ENCODE measurements at places on chromosomes 16 and 17.

GRCh38 chr17:60590070-60590469 lies 9.9 kb upstream of the PPM1D start:
- DNase-seq = no peak

DNA sequence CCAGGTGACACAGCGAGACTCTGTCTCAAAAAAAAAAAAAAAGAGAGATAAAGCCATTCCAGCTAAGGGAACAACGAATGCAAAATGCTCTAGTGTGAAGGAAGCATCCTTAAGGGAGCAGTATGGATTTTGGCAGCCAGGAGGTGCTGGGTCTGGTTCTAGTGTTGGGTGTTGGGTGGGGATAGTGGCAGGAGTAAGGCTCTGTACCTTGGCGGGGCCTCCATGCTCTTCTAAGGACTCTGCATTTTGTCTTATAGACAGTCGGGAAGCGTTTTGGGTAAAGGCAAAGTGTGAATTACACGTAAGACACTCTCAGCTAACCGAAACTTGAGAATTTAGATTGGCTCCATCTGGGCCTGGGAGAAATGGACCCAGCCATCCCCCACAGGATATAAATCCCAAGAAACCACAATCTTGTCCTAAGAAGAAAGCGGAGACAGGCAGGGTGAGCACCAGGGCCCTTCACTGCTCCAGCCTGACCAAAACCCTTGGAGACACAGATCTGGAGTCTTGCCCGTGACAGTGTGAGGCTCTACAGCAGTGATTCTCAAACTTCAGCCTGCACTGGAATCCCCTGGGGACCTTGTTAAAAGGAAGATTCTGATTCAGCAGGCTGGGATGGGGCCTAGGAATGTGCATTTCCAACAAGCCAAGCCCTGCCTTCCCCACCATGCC lies 33.1 kb upstream of the PHB1 start:
- DNase-seq = no peak

DNA sequence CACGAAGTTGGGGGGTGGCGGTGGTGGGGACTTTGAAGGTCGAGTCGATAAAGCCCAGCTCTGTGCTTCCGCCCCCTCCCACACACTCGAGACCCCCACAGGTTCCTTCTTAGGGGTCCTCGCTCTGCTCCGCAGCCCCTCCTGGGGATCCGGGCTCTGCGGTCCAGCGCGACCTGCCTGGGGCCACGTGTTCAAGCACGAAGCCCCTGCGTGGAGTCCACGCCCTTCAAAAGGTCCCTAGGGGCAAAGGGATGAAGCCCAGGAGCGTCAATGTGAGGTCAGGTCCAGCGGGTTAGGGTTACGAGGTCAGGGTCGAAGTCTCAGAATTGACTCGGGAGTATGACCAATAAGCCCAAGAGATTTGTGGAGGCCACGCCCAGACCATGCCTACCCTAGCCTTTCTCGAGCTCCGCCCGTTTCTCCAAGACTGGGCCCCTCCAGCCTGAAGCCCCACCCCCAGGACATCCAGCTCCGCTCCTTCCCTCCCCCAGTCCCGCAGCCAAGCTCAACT lies 786 bp upstream of the CACNA1G start:
- no peak for DNase-seq

GRCh38 chr16:69611103-69611640 lies 45.4 kb downstream of the NFAT5 start:
- no peak for DNase-seq

DNA sequence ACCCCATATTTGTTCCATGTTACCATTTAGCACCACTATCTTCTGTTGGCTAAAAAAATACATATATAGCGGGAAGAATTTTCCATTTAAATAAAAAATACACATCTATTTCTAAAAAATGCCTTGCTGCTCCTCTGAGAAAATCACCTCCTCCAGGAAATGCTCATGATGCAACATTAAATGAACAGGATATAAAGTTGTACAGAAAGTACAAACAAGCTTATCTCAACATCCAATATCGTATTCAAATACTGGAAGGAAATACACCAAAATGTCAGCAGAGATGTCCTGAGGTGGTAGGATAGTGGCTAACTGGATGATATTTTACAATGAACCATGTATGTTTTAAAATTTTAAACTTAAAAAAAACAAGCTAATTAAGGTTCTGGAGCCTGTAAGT lies 21.3 kb downstream of the GNA13 start:
- DNase-seq = no peak

- no peak for DNase-seq
These were observed 426.6 kb upstream of the CDH11 start for GRCh38 chr16:65548470-65548869.

GRCh38 chr16:12317121-12317810 lies 340.7 kb downstream of the SNX29 start:
- DNase-seq = no peak

DNA sequence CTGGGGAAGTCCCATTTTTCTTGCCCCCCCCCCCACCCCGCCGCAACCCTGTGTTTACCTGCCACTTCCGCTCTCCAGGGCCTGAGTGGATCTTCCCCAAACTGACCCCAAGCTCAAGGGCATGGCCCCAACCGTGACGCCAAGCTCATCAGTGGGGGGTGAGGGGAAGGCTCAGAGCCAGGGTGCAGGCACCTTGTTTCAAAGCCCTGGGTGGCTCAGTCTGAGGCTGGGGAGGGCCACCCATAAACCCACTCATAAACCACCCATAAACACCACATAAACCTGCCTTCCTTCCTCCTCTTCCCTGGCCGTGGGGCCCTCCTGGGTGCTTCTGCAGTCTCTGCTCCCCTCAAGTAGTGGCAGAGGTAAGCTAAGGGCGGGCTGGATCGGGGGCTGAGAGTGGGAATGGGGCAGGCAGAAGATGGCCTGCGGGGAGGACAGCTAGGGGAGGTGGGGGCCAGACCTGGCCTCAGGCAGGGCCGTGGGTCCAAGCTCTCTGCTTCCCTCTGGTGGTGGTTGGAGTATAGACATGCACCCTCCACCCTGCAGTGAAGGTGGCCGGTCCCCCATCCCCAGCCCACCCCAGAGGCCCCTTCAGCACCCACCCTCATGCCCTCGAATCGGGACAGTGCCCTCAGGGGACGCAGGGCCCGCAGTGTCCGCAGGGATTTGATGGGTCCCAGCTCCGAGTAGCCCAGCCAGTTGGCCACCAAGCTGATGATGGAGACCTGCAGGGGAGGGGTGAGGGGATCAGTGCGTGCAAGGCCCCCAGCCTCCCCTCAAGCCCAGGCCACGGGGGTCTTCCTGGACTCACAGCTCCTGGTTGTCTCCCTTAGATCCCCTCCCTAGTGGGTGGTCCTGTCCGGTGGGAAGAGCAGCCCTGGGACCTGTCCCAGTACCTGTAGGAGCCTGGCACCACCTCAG lies 14.6 kb upstream of the CD79B start:
- peak; percentile 33 for DNase-seq

DNA sequence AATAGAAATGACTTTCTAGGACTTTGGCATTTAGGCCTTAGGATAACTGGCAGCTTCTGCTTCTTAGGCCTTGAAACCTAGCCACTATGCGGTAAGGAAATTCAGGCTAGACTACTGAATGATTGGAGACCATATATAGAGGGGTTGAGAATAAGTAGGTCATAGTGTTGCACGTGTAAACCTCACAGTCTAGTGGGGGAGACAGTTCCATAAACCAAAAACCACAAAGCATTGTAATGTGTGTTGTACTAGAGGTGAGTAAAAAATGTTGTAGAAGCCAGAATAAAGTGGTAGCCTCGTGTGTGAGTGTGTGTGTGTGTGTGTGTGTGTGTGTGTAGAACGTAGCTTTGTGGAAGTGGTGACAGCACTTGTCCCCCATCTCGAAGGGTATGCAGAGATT lies 188.5 kb downstream of the MAP2K6 start:
- no peak for DNase-seq

- peak; percentile 97 for DNase-seq
These were observed 2.7 kb downstream of the CETP start for GRCh38 chr16:56964243-56965148.

DNA sequence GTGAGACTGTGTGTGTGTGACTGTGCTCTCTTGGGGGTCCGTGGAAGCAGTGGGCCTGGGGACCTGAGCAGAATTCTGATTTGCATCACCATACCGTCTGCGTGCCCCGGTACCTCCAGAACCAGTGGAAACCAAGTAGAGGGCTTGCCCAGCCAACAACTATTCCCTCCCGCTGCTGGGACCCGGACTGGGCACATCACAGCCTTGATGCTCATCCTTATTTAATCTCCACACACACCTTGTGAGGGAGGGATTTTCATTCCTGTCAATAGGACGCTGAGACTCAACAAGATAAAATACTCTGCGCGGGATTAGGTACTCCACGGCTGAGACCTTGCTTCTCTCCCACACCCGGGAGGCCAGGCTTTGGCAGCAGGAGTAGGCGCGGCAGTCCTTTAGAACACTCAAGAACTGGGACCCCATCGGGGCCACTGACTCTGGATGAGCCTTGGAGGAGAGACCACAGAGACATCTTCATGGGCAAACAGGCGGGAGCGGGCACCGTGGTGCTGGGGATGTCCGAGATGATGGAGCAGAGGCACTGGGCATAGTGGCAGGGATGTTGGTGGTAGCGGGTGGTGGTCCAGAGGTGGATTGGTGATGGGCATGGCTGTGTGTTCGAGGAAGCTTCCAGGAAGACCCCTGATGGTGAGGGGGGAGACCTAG lies 208.0 kb downstream of the NTN1 start:
- DNase-seq = no peak

DNA sequence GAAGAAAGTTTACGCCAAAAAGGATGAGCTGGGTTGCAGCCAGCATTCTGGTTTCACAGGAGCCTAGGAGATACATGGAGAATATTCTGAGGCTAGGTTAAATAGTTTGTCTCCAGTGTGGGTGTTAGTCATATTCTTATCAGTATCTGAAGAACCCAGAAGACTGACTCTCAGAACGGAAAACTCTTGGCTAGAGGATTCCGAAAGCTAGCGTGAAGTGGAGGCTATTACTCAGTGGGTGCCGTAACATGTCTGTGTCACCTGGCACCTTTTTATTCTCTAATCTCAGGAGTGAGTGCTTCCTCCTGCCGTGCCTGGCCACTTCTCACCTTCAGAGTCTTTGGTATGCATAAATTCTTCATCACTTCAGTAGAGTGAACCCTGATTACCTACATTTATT lies 199.5 kb downstream of the WWOX start:
- no peak for DNase-seq

GRCh38 chr16:66703406-66704215 lies 7.1 kb upstream of the CMTM4 start:
- no peak for DNase-seq

GRCh38 chr17:33390479-33391176 lies 97.5 kb upstream of the ASIC2 start:
- DNase-seq = no peak

GRCh38 chr17:68238164-68238870 lies 9.5 kb upstream of the AMZ2 start:
- no peak for DNase-seq

GRCh38 chr17:43142153-43142552 lies 17.0 kb upstream of the BRCA1 start:
- no peak for DNase-seq

GRCh38 chr17:74565126-74565525 lies 2.2 kb downstream of the CD300H start:
- DNase-seq = no peak

DNA sequence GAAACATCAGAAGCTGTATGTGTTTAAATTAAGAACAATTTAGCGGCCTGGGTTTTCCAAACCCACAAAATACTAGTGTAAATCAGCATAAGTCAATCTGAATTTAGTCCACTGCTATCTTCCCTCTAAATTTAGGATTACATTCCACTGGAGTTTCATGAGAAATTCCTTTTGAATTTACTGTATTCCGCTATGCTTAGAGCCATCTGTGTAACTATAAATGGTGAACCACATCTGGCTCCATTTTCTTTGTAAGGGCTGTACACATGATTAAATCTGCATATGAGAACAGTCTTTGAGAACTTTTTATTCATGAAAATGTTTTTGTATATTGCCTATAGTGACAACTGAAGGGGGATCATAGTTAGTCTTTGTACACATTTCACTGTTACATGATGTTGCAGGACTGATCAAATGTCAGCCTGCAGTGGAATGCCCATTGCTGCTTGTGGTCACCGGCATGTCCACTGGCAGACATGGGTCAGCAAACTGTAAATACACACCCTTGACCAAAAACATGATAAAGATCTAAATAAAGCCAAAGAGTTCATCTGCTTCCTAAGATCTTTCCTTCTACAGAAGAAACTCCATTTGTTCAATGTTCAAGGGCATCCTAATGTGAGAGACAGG lies 36.8 kb downstream of the RPGRIP1L start:
- DNase-seq = no peak

DNA sequence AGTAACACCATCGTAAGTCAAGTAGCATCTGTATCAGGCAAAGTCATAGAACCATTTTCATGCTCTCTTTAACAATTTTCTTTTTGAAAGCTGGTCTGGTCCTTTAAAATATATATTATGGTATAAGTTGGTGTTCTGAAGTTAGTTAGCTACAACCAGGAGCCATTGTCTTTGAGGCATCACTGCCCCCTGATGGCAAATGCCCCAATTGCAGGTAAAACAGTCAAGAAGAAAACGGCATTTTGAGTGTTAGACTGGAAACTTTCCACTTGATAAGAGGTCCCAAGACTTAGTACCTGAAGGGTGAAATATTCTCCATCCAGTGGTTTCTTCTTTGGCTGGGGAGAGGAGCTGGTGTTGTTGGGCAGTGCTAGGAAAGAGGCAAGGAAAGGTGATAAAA lies 14.1 kb downstream of the TP53 start:
- DNase-seq = no peak

- no peak for DNase-seq
These were observed 27.6 kb downstream of the PRKAR1A start for GRCh38 chr17:68539548-68540467.

DNA sequence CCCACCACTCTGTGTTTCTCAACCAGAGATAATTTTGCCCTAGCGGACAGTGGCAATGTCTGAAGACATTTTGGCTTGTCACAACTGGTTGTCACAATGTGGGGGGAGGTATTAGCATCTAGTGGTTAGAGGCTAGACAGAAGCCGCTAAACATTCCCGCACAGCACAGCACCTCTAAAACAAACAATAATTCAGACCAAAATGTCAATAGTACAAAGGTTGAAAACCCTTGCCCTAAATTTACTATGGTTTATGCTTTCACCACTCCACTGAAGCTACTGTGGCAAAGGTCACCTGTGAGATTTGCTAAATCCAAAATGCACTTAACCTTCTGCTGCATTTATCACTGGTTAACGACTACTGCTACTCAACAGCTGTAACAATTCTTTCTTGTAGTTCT lies 14.1 kb downstream of the NUP88 start:
- no peak for DNase-seq

DNA sequence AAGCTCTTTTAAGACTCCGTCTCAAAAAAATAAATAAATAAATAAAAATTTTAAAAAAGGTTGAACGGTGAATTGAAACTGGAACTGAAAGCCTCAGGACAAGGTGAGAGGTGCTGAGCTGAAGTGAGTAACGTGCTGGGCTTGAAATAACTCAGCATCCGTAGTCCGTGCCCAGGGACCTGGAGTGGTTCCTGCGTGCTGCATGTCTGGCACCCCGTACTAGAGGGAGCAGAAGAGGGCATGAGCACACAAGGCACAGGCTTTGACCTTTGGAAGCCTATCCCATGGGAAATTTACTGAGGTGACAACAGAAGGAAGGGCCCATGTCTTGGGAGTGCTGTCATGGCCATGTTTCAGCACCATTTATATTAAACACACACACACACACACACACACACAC lies 4.5 kb upstream of the MEIOB start:
- no peak for DNase-seq

- DNase-seq = no peak
These were observed 2.2 kb downstream of the KCNH6 start for GRCh38 chr17:63525190-63525946.

GRCh38 chr17:78567991-78568390 lies 9.2 kb downstream of the DNAH17 start:
- no peak for DNase-seq

All from activated T-cell treated with anti-CD3 and anti-CD28 coated beads for 1 hour (primary cell).